Esophagus squamous epithelium (tissue), 5 donors: ENCODE measurements at places on chromosomes 2 and 18. TPM values are rescaled to one million over a fixed set of nuclear protein-coding genes. Genes with fewer than 3 reads are reported as not detected.

DNA sequence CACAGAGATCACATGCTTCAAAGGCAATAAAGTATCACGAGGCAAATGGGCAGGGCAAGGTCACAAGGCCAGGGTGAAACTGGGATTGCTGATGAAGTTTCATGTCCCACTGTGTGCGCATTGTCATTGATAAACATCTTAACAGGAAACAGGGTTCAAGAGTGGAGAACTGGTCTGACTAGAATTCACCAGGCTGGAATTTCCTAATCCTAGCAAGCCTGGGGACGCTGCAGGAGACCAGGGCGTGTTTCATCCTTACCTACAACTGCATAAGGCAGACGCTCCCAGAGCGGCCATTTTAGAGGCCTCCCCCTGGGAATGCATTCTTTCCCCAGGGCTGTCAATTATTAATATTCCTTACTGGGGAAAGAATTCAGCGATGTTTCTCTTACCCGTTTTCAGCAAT, 33.2 kb downstream of the PTPN4 start:
- no peaks in the 10 kb centered on the region for H3K27me3 ChIP-seq
- H3K36me3 ChIP-seq, result no peaks in the 10 kb centered on the region
- H3K27ac ChIP-seq, result no peak overlapping the region
- no peaks in the 10 kb centered on the region for H3K4me1 ChIP-seq

DNA sequence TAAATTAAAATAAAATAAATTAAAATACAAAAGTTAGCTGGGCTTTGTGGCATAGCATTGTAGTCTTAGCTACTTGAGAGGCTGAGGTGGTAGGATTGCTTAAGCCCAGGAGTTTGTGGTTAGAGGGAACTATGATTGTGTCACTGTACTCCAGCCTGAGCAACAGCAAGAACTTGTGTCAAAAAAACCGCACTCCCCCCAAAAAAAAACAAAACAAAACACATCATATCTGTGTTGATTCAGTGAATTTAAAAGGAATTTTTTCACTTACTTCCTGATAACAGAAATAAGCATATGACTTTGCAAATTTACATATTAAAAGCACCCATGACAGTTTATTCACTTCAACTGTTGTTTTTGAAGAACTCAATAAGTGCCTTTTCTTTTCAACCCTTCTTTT, 68.1 kb upstream of the PELI1 start:
- H3K27ac ChIP-seq, result peak overlapping the region; percentile 92
- no peaks in the 10 kb centered on the region for H3K36me3 ChIP-seq
- no peak for DNase-seq
- H3K4me3 ChIP-seq, result no peak overlapping the region
- H3K27me3 ChIP-seq, result no peaks in the 10 kb centered on the region
- H3K4me1 ChIP-seq, result peaks cover 10% of the 10 kb centered on the region

DNA sequence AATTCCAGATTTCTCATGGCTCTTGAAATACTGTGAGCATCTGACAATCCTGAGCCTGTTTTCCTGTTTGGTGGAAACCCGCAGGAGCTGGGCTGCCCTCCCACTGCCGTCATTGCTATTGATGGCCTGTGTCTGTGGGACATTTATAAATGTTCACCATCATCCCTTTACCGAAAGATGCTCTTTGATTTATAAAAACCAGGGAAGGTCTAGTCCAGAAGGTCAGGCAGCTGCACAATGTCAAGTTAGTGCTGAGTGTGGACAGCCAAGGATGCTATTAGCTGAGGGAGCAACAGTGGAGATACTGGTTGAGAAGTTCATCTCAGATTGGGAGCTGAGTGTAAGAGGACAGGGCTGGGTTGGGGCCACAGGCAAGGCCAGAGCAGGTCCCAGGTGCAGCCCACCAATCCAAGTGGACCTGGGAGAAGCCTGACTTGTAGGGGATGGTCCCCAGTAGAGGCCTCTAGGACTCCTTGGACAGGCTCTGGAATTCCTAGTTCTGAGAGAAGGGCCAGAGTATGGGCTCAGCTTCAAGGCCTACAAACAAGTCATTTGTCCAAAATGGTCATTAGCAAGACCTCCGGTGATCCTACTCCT, 55.1 kb downstream of the COPS8 start:
- H3K4me3 ChIP-seq, result no peak overlapping the region
- peak overlapping the region; percentile 49 for H3K27ac ChIP-seq

MOGAT1 gene
- total RNA-seq, result not detected

ZNF142 gene
- 17.4 TPM for total RNA-seq

DCAF17 gene
- total RNA-seq, result 18.1 TPM

FEV gene
- not detected for total RNA-seq

ANKRD30B gene
- total RNA-seq, result not detected

DNA sequence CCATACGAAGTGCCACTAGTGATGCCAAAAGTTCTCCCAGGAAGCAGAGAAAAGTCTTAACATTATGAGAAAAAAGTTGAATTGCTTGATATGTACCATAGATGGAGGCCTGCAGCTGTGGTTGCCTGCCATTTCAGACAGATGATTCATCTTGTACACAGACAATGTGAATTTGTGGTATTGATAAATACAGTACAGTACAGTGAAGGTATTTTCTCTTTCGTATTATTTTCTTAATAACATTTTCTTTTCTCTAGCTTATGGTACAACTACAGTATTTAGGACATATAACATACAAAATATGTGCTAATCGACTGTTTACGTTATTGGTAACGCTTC, 33.6 kb upstream of the VWC2L start:
- H3K27me3 ChIP-seq, result no peaks in the 10 kb centered on the region
- no peaks in the 10 kb centered on the region for H3K36me3 ChIP-seq
- no peak overlapping the region for H3K4me3 ChIP-seq

SCN7A gene
- total RNA-seq, result 1.6 TPM

L3MBTL4 gene
- 9.0 TPM for total RNA-seq

DNA sequence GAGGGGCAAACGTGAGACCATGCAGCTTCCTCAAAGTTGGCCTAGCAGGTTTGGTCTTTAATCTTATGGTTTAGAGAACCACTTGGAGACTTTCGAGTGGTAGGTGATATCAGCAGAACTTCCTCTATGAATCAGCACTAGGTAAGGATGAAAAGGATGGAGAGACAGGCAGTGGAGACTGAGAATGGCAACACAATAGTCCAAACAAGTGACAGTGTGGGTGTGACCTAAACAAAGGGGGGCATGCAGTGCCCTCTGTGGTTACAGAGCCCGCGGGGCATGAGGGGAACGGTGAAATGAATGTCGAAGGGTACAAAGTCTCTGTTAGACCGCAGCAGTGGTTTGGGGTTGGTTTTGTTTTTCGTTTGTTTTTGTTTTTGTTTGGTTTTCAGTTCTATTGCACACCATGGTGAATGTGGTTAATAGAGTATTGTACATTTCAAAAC, 143.9 kb downstream of the L3MBTL4 start:
- no peaks in the 10 kb centered on the region for H3K36me3 ChIP-seq
- no peaks in the 10 kb centered on the region for H3K4me1 ChIP-seq
- no peak for DNase-seq
- no peak overlapping the region for H3K27ac ChIP-seq
- no peaks in the 10 kb centered on the region for H3K27me3 ChIP-seq

DNA sequence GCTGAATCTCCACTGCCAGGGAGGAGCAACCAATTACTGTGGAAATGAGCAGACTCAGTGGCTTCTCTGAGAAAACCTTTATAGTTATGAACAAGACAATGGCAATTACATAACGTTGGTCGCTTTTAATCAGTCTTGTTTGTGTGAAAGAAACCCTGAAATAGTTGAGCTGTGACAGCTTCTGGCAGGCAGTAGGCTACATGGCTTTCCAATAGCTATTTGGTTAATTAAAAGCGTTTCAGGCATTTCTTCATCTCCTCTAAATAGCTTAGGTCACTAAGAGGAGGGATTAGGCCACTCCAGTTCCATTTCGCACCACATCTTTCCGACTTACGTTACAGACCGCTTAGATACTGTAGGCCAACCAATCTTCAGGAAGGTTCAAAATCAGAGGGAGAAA, 794.4 kb upstream of the ID2 start:
- DNase-seq, result no peak
- no peaks in the 10 kb centered on the region for H3K27me3 ChIP-seq
- H3K36me3 ChIP-seq, result no peaks in the 10 kb centered on the region
- no peak overlapping the region for H3K27ac ChIP-seq
- no peak overlapping the region for H3K4me3 ChIP-seq

DNA sequence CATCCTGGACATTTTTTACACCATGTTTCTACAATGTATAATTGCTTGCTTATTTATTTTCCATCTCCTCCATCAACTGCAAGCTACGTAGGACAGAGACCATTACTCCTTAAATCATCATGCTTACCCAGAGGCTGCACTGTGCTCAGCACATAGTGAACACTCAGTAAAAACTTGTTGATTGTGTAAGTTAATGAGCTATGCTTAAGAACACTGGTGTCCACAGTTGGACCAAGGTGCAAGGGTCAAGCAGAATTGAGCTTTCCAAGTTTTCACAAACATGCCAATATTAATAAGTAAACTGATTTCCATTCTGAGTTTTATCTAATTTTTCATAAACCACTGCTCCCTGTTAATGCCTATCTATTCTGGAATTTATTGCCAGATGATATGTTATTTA, 464.2 kb upstream of the TCF4 start:
- H3K4me3 ChIP-seq, result no peak overlapping the region
- no peak for DNase-seq
- no peaks in the 10 kb centered on the region for H3K36me3 ChIP-seq
- H3K27ac ChIP-seq, result no peak overlapping the region
- H3K4me1 ChIP-seq, result no peaks in the 10 kb centered on the region

DNA sequence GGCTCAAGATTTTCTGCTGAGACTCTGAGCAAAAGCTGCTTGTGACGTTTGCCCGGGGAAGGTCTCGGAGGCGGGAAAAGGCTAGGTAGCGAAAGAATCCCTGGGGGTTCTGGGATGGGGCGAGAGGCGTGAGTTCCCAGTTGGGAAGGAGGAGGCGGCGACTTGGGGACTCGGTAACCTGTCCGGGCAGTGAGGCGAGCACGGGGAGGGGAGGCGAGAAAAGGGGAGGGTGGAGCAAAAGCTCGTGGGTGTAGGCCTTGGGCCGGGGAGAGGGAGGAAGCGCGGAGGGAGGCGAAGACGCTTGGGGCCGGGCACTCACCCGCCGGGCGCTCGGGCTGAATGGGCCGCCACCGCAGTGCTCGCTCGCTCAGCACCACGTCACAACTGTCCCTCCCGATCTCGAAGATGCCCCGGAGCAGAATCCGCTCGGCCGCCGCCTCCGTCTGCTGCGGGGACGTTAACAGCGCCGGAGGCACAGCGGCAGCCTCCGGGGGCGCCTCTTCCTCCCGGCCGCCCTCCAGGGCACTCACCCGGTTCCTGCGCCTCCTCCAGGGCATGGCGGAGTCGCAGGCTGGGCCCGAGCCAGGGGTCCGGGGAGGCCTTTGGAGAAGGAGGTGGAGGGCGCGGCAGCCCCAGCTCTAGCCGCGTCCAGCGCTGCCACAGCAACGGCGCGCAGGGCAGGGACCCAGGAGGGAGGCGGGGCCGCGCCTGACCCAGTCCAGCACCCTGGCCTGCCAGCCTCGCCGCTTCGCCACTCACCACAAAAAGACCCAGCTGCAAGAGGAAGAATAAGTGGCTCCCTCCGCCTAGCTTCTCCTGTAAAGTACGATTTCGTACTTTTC, at the start of gene CERKL:
Gene CERKL, minus strand, starts transcription at position 656 of the 842 bp plus-strand sequence. Its CDS starts 99 bp downstream, at position 557.
- H3K36me3 ChIP-seq, result no peaks in the 10 kb centered on the region
- H3K27me3 ChIP-seq, result no peaks in the 10 kb centered on the region
- no peak for DNase-seq
- no peak within 1 kb of the TSS for H3K27ac ChIP-seq

DNA sequence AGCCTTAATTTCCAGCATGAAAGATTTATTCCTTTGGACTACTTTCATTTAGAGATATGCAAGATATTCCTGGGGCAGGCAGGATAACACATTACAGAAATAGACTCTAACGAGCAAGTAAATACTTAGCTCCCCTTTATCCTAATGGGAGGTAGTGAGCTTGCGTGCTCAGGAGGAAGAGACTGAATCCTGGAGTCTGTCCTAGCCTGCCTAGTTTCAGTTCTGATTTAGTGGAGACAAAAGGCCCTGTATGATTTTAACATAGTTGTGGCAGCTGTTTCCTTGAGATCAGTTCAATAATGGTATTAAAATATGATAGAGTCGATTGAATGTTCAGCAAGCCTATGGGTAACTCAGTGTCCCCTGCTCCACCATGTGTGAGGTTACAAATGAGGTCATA, 109.5 kb downstream of the FMNL2 start:
- H3K36me3 ChIP-seq, result no peaks in the 10 kb centered on the region
- no peak overlapping the region for H3K4me3 ChIP-seq
- H3K27me3 ChIP-seq, result no peaks in the 10 kb centered on the region
- DNase-seq, result no peak
- H3K27ac ChIP-seq, result no peak overlapping the region

- DNase-seq, result no peak
- H3K36me3 ChIP-seq, result no peaks in the 10 kb centered on the region
- no peak overlapping the region for H3K27ac ChIP-seq
Observed at GRCh38 chr2:88760819-88761598, 69.5 kb downstream of the RPIA start.

SMAD4 gene
- total RNA-seq, result 58.3 TPM

STARD6 gene
- not detected for total RNA-seq

GRCh38 chr2:173124441-173124840, 48.8 kb downstream of the MAP3K20 start:
- peaks cover 23% of the 10 kb centered on the region for H3K4me1 ChIP-seq
- H3K27ac ChIP-seq, result no peak overlapping the region
- H3K36me3 ChIP-seq, result no peaks in the 10 kb centered on the region
- no peaks in the 10 kb centered on the region for H3K27me3 ChIP-seq
- no peak overlapping the region for H3K4me3 ChIP-seq

DNA sequence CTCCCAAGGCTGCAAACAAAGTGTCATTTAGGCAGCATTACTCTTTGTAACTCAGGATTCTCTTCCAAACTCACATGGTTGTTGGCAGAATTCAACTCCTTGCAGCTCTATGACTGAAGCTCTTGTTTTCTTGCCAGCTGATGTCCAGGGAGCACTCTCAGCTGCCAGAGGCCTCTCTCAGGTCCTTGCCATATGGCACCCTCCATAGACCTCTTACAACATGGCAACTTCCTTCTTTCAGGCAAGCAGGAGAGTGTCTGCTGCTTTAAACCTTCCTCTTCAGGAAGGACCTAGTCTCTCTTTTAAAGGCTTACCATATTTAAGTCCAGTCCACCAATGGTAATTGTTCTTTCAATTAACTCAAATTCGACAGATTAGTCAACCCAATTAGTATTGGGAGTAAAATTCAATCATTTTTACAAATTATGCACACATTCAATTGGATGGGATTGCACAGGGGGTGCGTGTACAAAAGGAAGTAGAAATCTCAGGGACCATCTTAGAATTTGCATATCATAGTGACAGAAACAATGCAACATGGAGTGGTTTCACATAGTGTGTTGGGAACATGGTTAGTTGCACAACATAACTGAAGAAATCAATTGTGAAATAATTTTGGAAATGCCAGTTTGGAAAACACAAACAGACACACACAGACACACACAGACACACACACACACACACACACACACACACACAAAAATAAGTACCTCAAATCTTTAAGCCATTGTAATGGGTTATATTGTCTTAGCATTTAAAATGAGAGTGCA, 893.5 kb upstream of the ZEB2 start:
- H3K4me3 ChIP-seq, result no peak overlapping the region
- no peak overlapping the region for H3K27ac ChIP-seq
- H3K36me3 ChIP-seq, result no peaks in the 10 kb centered on the region
- no peak for DNase-seq
- H3K27me3 ChIP-seq, result no peaks in the 10 kb centered on the region
